ENCODE measurements at places on chromosomes 16 and 17. TPM values are rescaled to one million over a fixed set of nuclear protein-coding genes. Genes with fewer than 3 reads are reported as not detected.
A peak's percentile ranks its signal among the peaks of the same experiment; 100 is the strongest.

- no peaks in the 10 kb centered on the region for H3K36me3 ChIP-seq
- DNase-seq = peak; percentile 28
- H3K4me1 ChIP-seq = peaks cover 6% of the 10 kb centered on the region
Observed at GRCh38 chr16:47037396-47037745, 63.9 kb upstream of the DNAJA2 start.

DNA sequence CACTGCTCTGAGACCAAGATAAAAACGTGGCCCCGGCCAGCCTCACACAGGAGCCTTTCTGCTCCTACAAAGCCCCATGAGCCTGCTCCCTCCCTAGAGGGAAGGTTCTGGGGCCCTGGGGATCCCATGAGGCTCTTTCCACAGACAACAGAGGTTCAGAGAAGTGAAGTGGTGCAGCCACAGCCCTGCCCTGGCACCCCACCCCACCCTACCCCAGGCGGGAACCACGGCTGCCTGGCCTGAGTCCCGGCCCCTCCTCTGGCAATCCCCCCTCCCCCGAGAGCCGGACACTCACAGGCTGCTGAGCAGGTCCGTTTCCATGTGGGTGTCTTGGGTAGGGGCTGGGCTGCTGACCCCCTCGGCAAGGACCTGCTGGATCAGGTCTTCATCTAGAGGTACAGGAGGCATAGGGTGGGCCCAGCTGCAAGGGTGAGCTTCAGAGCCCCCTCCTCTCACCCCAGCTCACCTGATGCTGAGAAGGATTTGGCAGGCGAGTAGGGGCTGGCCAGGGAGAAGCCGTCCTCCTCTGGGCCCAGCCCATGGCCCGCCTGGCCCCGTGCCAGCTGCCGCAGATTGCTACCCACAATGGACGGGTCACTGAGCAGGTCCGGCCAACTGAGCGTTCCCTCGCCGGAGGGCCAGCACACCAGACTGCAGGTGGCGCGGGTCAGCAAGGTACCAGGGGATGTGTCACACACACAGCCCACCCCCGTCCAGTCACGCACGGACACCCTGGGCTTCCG is 38.7 kb downstream of the PKD1 start:
- DNase-seq = no peak
- H3K4me3 ChIP-seq = no peak overlapping the region
- H3K27ac ChIP-seq = no peak overlapping the region
- H3K4me1 ChIP-seq = no peaks in the 10 kb centered on the region
- no peaks in the 10 kb centered on the region for H3K27me3 ChIP-seq

- peaks cover 65% of the 10 kb centered on the region for H3K4me1 ChIP-seq
- no peaks in the 10 kb centered on the region for H3K27me3 ChIP-seq
- peak overlapping the region; percentile 98 for H3K4me3 ChIP-seq
- peak; percentile 85 for DNase-seq
- peaks cover 64% of the 10 kb centered on the region for H3K36me3 ChIP-seq
Observed at GRCh38 chr17:58338841-58339754, 10.5 kb upstream of the TSPOAP1 start.

ADCY7 gene
- 270 TPM for total RNA-seq

CIITA gene
- total RNA-seq = 48.5 TPM

HCRT gene
- total RNA-seq = not detected

DNA sequence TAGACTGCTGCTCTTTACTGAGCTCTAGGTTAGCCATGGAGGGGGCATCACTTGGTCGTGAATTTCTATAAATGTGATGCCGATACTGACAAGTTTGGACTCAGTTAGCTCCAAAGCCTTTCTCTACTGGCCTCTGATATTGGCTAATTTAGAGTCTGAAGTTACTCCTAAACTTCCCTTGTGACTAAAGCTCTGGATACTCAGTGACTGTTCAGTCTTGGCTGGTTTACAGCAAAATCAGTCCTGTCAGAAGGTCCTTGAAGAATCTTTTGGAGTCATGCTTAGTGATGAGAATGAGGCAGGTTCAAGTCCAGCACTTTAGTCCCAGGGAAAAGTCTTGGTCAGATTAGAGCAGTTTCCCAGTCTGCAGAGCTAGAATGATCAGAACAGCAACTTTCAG is 197.5 kb upstream of the HS3ST4 start:
- DNase-seq = no peak
- H3K36me3 ChIP-seq = no peaks in the 10 kb centered on the region
- H3K4me1 ChIP-seq = no peaks in the 10 kb centered on the region
- H3K27me3 ChIP-seq = peaks cover 2% of the 10 kb centered on the region

DNA sequence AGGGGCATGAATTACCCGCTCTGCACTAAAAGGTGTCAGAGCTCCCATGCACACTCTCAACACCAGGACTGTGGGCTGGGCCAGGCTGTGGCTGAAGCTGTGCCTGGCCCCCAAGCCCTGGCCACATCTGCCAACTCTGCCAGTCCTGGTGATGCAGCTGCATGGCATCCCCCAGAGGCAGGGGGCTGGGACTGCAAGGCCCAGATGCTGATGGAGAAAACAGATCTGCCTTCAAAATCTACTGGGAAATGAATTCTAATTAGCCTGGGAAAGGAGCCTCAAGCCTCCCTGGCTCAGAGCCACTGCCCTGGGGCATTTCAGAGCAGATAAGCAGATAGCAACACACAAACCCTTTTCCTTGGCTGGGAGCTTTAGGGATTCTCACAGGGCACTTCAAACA is 3.4 kb downstream of the CHST6 start:
- H3K4me1 ChIP-seq = peaks cover 8% of the 10 kb centered on the region
- no peak overlapping the region for H3K27ac ChIP-seq
- DNase-seq = no peak
- H3K4me3 ChIP-seq = no peak overlapping the region
- peaks cover 20% of the 10 kb centered on the region for H3K27me3 ChIP-seq

- H3K36me3 ChIP-seq = no peaks in the 10 kb centered on the region
- no peak overlapping the region for H3K27ac ChIP-seq
- H3K27me3 ChIP-seq = peaks cover 2% of the 10 kb centered on the region
Observed at GRCh38 chr16:4200000-4200780, 41.7 kb downstream of the SRL start.

DNA sequence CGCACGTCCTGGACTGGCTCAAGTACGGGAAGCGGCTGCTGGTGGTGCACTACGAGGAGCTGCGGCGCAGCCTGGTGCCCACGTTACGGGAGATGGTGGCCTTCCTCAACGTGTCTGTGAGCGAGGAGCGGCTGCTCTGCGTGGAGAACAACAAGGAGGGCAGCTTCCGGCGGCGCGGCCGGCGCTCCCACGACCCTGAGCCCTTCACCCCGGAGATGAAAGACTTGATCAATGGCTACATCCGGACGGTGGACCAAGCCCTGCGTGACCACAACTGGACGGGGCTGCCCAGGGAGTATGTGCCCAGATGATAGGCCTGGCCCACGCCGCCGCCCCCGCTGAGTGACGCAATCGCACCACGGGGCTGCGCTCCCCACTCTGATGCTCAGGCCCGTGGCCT is 50.2 kb downstream of the WSCD1 start:
- H3K27me3 ChIP-seq = no peaks in the 10 kb centered on the region
- no peak for DNase-seq
- H3K4me1 ChIP-seq = no peaks in the 10 kb centered on the region
- no peaks in the 10 kb centered on the region for H3K36me3 ChIP-seq
- no peak overlapping the region for H3K27ac ChIP-seq

EXOC3L1 gene
- not detected for total RNA-seq

DNA sequence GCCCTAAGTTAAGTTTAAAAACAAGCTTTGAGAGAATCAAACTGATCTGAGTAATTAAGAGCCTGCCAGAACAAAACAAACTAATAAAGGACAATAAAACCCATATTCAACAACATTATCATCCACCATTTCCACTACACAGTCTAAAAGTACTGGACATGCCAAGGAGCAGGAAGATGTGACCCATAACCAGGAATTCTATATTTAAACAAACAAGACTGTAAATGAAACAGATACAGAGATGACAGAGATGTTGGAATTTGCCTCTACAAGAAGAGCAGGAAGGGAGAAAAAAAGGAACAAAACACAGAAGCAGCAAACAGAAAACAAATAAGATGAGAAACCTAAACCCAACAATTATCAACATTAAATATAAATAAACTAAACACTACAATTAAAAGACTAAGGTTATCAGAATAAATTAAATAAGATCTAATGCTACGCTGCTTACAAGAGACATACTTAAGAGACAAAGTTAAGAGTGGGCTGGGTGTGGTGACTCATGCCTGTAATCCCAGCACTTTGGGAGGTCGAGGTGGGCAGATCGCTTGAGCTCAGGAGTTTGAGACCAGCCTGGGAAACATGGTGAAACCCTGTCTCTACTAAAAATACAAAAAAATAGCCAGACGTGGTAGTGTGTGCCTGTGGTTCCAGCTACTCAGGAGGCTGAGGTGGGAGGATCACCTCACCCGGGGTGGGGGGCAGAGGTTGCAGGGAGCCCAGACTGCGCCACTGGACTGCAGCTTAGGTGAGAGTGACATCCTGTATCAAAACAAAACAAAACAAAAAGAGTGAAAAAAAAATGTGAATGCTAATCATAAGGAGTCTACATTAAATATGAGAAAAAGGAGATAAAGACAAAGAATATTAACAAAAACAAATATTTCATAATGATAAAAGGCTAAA is 50.6 kb downstream of the CREBBP start:
- H3K27me3 ChIP-seq = no peaks in the 10 kb centered on the region
- H3K4me3 ChIP-seq = no peak overlapping the region
- DNase-seq = no peak

DNA sequence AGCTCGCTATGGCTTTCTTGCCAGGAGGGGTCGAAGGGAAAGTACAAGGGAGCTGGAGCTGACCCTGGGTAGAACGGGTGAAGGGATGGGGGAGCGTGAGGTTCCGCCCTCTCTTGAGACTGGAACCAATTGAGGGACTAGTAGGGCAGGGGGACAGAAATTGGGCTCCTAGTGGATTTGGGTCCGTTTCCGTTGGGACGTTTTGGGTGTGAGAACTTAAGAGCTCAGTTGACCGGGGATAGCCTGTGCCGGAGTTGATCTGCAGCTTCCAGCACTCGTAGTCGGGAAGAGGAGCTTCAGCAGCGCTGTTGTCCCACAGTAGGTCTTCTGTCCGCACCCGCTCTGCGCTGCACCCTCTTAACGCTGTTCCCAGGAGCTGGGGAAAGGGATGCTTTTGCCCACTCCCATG is 481 bp downstream of the CNTROB start:
- H3K4me1 ChIP-seq = peaks cover 58% of the 10 kb centered on the region
- H3K36me3 ChIP-seq = peaks cover 49% of the 10 kb centered on the region
- H3K27me3 ChIP-seq = no peaks in the 10 kb centered on the region
- peak overlapping the region; percentile 87 for H3K27ac ChIP-seq
- DNase-seq = peak; percentile 39
- H3K4me3 ChIP-seq = peak overlapping the region; percentile 93

- H3K4me1 ChIP-seq = peaks cover 5% of the 10 kb centered on the region
- no peak overlapping the region for H3K27ac ChIP-seq
- H3K4me3 ChIP-seq = no peak overlapping the region
Observed at GRCh38 chr17:62162898-62163297, 97.8 kb upstream of the MED13 start.

ASPHD1 gene
- total RNA-seq = 0.15 TPM

STUB1 gene
- total RNA-seq = 78.3 TPM

TMEM219 gene
- total RNA-seq = 78.7 TPM

GRCh38 chr16:85592700-85593493 is 20.2 kb upstream of the GSE1 start:
- no peak overlapping the region for H3K27ac ChIP-seq
- H3K36me3 ChIP-seq = no peaks in the 10 kb centered on the region
- H3K27me3 ChIP-seq = no peaks in the 10 kb centered on the region
- no peaks in the 10 kb centered on the region for H3K4me1 ChIP-seq

GRCh38 chr16:22677024-22677830 is 136.7 kb upstream of the HS3ST2 start:
- H3K36me3 ChIP-seq = no peaks in the 10 kb centered on the region
- H3K4me1 ChIP-seq = no peaks in the 10 kb centered on the region
- no peak for DNase-seq
- no peak overlapping the region for H3K27ac ChIP-seq
- no peak overlapping the region for H3K4me3 ChIP-seq
- H3K27me3 ChIP-seq = no peaks in the 10 kb centered on the region

DNA sequence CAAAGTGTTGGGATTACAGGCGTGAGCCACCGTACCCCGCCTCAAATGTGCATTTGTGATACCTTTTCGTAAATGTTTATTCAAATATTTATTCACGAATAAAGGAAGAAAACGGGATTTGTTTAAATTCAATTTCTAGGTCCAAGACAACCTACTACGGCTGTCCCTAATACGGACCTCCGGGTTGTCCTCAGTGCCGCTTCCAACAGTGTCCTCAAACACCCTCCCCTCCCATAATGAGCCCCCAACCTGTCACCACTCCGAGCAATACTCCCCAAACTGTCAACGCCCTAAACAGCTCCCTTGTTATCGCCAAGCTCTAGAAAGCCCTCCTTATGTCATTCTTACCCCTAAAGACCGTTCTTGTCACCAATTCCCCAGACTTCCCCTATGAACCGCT is 539 bp upstream of the GABARAPL2 start:
- peaks cover 14% of the 10 kb centered on the region for H3K27me3 ChIP-seq
- H3K27ac ChIP-seq = peak overlapping the region; percentile 87
- H3K4me3 ChIP-seq = peak overlapping the region; percentile 100

DNA sequence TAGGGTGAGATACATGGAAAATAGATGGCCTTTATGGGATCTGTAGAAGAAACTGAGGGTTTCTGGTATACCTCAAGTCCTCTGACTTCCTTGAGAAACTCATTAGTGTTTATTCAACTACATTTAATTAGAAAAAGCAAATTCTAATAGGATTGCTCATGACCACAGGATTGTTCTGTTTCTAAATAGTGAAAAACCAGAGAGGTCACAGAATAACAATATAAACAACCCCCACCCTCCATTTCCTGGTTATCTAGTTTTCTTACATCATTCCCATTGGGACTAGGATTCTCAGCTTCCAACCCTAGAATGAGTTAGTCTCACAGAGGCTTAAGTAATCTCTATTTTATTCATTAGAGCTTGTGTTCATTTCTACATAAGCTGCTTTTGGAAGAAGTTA is 30.0 kb downstream of the SF3B3 start:
- DNase-seq = no peak
- no peak overlapping the region for H3K4me3 ChIP-seq
- no peaks in the 10 kb centered on the region for H3K27me3 ChIP-seq

GRCh38 chr17:57051886-57052361 is 33.1 kb upstream of the AKAP1 start:
- no peaks in the 10 kb centered on the region for H3K36me3 ChIP-seq
- peaks cover 19% of the 10 kb centered on the region for H3K27me3 ChIP-seq
- no peak overlapping the region for H3K27ac ChIP-seq
- DNase-seq = no peak
- H3K4me3 ChIP-seq = no peak overlapping the region
- peaks cover 9% of the 10 kb centered on the region for H3K4me1 ChIP-seq

PRSS21 gene
- 4.0 TPM for total RNA-seq

DNA sequence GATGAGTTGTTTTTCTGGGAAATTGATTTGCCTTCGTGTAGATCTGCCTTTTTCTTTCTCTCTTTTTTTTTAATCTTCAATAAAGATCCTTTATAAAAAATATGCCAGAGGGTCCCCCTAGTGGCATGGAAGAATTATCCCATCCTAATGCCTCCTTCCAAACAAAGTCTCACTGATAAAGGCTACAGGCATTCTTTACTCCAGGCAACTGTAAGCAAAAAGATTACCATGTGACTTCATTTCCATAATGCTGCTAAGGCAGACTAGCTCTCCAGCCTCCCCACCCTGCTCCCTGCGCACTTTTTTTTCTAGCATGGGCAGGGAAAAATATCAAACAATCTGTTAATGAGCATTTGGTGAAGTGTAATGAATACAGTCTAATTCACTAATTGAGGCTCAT is 220.2 kb upstream of the CDH8 start:
- no peaks in the 10 kb centered on the region for H3K4me1 ChIP-seq
- no peaks in the 10 kb centered on the region for H3K36me3 ChIP-seq
- H3K27me3 ChIP-seq = no peaks in the 10 kb centered on the region
- no peak for DNase-seq
- H3K27ac ChIP-seq = no peak overlapping the region

- no peak overlapping the region for H3K27ac ChIP-seq
- no peak for DNase-seq
- no peaks in the 10 kb centered on the region for H3K36me3 ChIP-seq
Observed at GRCh38 chr16:4218202-4218601, 23.7 kb downstream of the SRL start.

Measured in activated CD4-positive, alpha-beta memory T cell treated with anti-CD3 and anti-CD28 coated beads, Interleukin-2, amount 10 ng/mL, durations not matched to agents 7 days and 5 days (primary cell).